Mesothelial cell of epicardium (in vitro differentiated cells): ENCODE measurements at places on chromosomes 2 and 18. TPM values are rescaled to one million over a fixed set of nuclear protein-coding genes. Genes with fewer than 3 reads are reported as not detected.

Gene L3MBTL4
- total RNA-seq, result 15.9 to 18.5 TPM (median 17.5 TPM) in 3 replicates

Gene EDAR
- total RNA-seq, result 5.1 to 6.6 TPM (median 5.5 TPM) in 3 replicates

Gene TMSB10
- 1,288 to 1,313 TPM (median 1,289 TPM) in 3 replicates for total RNA-seq

Gene ARHGEF4
- total RNA-seq, result 20.9 to 25.5 TPM (median 23.9 TPM) in 3 replicates

Gene SLC16A14
- total RNA-seq, result 9.5 to 10.1 TPM (median 9.7 TPM) in 3 replicates

Gene CYP20A1
- total RNA-seq, result 20.0 to 21.1 TPM (median 20.6 TPM) in 3 replicates

Gene SYT4
- 0.74 to 1.2 TPM (median 1.0 TPM) in 3 replicates for total RNA-seq

Gene LCLAT1
- 19.6 to 23.2 TPM (median 21.2 TPM) in 3 replicates for total RNA-seq

Gene CNOT9
- 54.5 to 57.4 TPM (median 57.0 TPM) in 3 replicates for total RNA-seq

Gene LCT
- 0.05 TPM in 1 of 3 replicates, not detected in the others for total RNA-seq

Gene C2orf66
- 0.18 to 0.44 TPM (median 0.27 TPM) in 3 replicates for total RNA-seq

Gene APOB
- total RNA-seq, result 0.13 to 0.23 TPM (median 0.22 TPM) in 3 replicates

Gene PIEZO2
- total RNA-seq, result 36.7 to 43.7 TPM (median 40.9 TPM) in 3 replicates

Gene MAL
- not detected in 3 replicates for total RNA-seq

Gene WDR75
- 58.2 to 61.4 TPM (median 60.7 TPM) in 3 replicates for total RNA-seq

Gene TMEM169
- 0.71 to 0.84 TPM (median 0.78 TPM) in 3 replicates for total RNA-seq

Gene ADD2
- 1.3 to 2.0 TPM (median 1.3 TPM) in 3 replicates for total RNA-seq

Gene RMDN2
- total RNA-seq, result 9.0 to 12.9 TPM (median 9.3 TPM) in 3 replicates

Gene KATNAL2
- total RNA-seq, result 7.0 to 8.9 TPM (median 8.9 TPM) in 3 replicates

Gene SERPINB10
- total RNA-seq, result not detected in 3 replicates

Gene SP140
- 0.34 to 0.75 TPM (median 0.54 TPM) in 3 replicates for total RNA-seq

Gene LHCGR
- total RNA-seq, result 0.13 TPM in 1 of 3 replicates, not detected in the others

Gene DYSF
- total RNA-seq, result 0.96 to 2.1 TPM (median 1.4 TPM) in 3 replicates

Gene FAM124B
- 0.09 TPM in 1 of 3 replicates, not detected in the others for total RNA-seq

Gene UBXN2A
- total RNA-seq, result 21.0 to 23.0 TPM (median 22.1 TPM) in 3 replicates

Gene DLX1
- 5.1 to 5.9 TPM (median 5.1 TPM) in 3 replicates for total RNA-seq

Gene DQX1
- 0.16 to 0.42 TPM (median 0.29 TPM) in 3 replicates for total RNA-seq

Gene LBX2
- total RNA-seq, result 0.86 to 1.1 TPM (median 0.89 TPM) in 3 replicates

Gene ARHGAP28
- total RNA-seq, result 153 to 161 TPM (median 159 TPM) in 3 replicates

Gene TMEM163
- total RNA-seq, result 0.29 to 0.47 TPM in 2 of 3 replicates, not detected in the other

Gene SLC30A3
- total RNA-seq, result 2.3 to 3.4 TPM (median 3.1 TPM) in 3 replicates

Gene ZNF892
- 16.7 to 17.2 TPM (median 17.0 TPM) in 3 replicates for total RNA-seq

Gene ANKRD30B
- total RNA-seq, result not detected in 3 replicates

Gene IL36RN
- total RNA-seq, result 0.84 to 1.1 TPM (median 0.85 TPM) in 3 replicates

Gene FSHR
- not detected in 3 replicates for total RNA-seq

Gene STARD7
- 107 to 109 TPM (median 108 TPM) in 3 replicates for total RNA-seq

Gene GALR1
- total RNA-seq, result not detected in 3 replicates

Gene KCNIP3
- total RNA-seq, result 8.3 to 9.2 TPM (median 8.3 TPM) in 3 replicates

Gene MROH2A
- not detected in 3 replicates for total RNA-seq

Gene ECEL1
- 8.8 to 9.7 TPM (median 9.5 TPM) in 3 replicates for total RNA-seq

Gene AAK1
- 65.4 to 70.7 TPM (median 66.4 TPM) in 3 replicates for total RNA-seq

Gene IRS1
- 57.9 to 66.2 TPM (median 64.2 TPM) in 3 replicates for total RNA-seq

Gene SMCHD1
- 71.2 to 73.5 TPM (median 71.7 TPM) in 3 replicates for total RNA-seq

Gene MATN3
- total RNA-seq, result 1.6 to 2.7 TPM (median 2.1 TPM) in 3 replicates

Gene INHBB
- total RNA-seq, result not detected in 3 replicates

Gene ANKRD30BL
- not detected in 3 replicates for total RNA-seq

Gene CYP1B1
- 50.4 to 55.6 TPM (median 54.5 TPM) in 3 replicates for total RNA-seq

Gene RNF144A
- total RNA-seq, result 52.3 to 54.4 TPM (median 52.8 TPM) in 3 replicates

Gene SOWAHC
- 15.9 to 16.8 TPM (median 16.0 TPM) in 3 replicates for total RNA-seq

Gene DOK6
- 3.9 to 5.1 TPM (median 4.9 TPM) in 3 replicates for total RNA-seq
